ENCODE measurements at places on chromosomes 5 and 9.
A peak's percentile ranks its signal among the peaks of the same experiment; 100 is the strongest.

DNA sequence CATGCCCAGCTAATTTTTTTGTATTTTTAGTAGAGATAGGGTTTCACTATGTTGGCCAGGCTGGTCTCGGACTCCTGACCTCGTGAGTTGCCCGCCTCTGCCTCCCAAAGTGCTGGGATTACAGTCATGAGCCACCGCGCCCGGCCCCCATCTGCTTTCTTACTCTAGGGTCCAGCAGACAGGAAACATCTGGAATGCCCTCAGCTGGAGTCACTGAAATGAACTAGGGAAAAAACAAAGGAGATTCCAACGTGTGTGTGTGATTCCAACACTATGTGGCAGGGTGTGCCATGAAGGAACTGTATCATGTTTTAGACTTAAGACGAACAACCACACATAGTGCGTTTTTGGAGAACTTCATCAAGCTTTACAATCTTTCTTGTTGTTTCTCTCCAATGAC, 540.1 kb upstream of the DAP start:
- DNase-seq = no peak

DNA sequence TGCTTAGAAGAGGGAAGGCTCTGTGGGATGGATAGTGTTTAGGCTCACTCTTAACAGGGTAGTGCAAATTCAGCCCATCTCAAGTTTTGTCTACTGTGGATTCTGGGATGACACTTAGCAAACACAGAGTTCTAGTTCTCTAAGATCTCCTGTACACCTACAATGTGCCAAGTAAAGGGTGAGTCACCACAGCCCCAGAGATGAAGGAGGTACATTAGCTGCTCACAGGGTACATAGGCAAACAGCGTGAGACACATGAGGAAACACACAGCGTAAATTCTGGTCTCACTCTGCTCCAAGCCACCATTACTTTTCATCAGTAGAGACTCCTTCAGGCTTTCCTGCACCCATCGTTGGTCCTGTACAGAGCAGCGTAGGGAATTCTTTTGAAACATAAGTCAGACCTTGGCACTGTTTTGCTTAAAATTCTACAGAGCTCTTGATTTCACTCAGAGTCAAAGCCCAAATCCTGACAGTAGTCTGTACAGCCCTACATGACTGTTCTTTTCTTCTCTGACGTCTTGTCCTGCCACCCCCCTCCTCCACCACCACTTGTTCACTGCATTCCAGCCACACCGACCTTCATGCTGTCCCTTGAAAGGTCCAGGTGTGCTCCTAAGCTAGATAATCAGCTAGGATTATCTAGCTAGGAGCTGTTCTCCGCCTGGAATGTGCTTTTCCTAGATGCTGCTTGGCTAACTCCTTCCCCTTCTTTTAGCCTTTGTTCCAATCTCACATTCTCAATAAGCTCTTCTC, 8.7 kb downstream of the ASTN2 start:
- no peak for DNase-seq

DNA sequence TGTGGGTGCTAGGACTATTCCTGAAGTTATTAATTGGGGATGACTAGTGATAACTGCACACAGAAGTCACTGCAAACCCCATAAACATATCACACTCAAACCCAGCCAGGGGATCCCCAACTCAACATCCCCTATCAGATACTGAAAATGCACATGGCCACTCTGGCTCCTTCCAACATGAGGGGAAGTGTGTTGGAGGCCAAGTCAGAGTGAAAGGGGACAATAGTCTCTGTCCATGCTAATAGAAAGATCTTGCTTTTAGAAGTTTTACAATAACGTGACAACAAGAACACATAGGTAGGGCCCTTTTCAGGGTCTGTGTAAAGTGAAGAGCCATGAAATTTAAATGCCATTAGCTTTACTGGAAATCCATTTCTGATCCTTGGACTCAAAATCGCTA, 98.8 kb upstream of the SEMA6A start:
- no peak for DNase-seq

- no peak for DNase-seq
Measured at GRCh38 chr5:44265713-44266112, 123.5 kb downstream of the FGF10 start.

- DNase-seq = no peak
Measured at GRCh38 chr5:115530426-115530825, 14.1 kb downstream of the FEM1C start.

- no peak for DNase-seq
Measured at GRCh38 chr9:109387206-109387605, 66.3 kb upstream of the EPB41L4B start.

- DNase-seq = no peak
Measured at GRCh38 chr9:78030296-78030552, 1.4 kb downstream of the GNAQ start.

- DNase-seq = no peak
Measured at GRCh38 chr5:147927901-147928300, 21.6 kb upstream of the C5orf46 start.

- no peak for DNase-seq
Measured at GRCh38 chr5:33887268-33887667, 4.5 kb downstream of the ADAMTS12 start.

GRCh38 chr5:96065685-96066385, 104.2 kb upstream of the ELL2 start:
- DNase-seq = no peak

DNA sequence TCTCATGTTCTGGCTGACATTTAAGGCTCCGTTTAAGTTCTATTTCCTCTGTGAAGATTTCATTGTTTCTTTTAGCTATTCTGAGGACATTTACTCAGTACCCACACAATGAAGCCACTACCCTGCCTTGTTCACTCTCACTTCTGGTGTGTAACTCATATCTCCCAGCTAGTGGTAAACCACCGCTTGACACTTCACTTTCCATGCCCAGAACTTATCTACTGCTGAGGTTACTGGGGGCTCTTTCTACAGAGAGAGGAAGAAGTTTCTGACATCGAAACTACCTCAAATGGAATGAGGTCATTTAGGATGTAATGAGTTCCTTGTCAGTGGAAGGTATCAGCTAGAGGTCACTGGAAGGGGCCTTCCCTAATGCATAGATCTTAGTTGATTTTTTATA, 501.5 kb downstream of the DMAC1 start:
- DNase-seq = no peak

DNA sequence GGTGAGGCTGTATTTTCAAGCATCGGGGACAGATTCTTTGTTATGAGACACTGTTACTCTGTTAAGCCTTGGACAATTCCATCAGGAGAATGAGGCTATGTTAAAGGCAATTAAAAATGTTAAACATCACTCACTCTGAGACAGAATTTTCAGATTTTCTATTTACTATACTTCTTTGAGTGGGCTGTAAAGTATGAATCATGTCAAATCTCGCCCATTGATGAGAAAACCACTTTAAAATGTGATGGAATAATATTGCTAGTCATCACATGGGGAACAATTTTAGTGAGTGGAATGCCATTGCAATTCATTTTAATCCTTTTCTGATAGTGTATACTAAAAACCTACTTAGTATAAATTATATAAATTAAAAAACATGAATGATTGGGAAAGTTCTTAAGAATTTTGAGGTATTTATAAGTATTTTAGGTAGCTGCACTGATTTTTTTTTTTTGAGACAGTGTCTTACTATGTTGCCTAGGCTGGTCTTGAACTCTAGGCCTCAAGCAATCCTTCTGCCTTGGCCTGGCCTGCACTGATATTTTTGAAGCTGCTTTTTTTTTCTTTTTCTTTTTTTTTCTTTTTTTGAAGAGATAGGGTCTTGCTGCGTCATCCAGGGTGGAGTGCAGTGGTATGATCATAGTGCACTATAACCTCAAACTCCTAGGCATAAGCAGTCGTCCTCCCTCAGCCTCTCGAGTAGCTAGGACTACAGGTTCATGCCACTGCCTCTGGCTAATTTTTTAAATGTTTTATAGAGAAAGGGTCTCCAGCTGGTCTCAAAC, 73.2 kb downstream of the KIAA1958 start:
- DNase-seq = no peak

DNA sequence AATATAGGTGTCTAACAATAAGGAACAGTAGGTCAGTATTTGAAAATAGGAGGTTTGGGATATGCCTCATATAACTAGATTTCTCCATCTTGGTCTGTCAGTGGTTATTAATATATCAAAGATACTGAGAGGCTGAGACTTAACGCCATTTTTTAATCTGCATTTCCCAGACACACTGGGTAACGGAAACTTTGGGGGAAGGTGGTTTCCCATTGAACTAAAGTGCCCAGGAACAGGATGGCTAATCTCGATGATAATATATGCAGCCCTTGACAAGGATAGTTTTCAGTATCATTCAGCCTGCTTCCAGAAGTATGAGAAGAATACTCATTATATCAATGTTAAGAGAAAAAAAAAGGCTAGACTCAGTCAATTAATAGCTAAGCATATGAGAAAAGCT, 30.7 kb downstream of the EFNA5 start:
- no peak for DNase-seq

- no peak for DNase-seq
Measured at GRCh38 chr5:4984461-4984860, 155.7 kb upstream of the ADAMTS16 start.

- no peak for DNase-seq
Measured at GRCh38 chr5:168302785-168303184, 11.3 kb downstream of the WWC1 start.

DNA sequence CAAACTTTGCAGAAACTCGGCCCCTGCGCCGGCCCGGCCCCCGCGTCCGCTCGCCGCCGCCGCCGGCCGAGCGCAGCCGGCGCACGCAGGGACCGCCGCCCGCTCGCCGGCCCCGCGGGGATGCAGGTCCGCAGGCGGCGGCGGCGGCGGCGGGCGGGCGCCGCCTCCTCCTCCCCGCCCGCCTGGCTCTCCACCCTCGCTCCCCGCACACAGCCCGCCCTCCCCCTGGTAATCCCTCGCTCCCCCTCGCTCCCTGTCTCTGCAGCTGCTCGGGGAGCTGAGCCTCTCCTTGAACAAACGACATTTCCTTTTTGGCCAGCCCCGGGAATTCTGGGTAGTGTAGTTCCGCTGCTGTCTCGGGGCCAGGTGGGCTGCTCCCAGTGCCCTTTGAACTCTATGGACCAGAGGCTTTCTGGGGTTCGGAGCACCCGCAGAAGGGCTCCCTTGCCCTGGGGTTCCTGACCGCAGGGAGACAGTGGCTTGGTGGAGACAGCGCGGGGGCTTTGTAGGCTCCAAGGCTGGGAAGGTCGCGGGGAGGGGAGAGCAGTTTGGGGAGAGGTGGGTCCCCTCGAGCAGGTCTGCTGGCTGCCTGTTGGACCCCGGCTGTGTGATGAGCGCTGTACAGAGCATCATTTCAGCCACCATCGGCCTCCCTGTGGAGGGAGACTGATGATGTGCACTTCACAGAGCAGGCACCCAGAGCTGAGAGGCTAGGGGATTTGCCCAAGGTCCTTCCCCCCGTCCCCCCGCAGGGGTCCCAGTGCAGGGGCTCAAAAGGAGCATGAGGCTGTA, 1.8 kb upstream of the FAM78A start:
- DNase-seq = peak; percentile 81

- peak; percentile 52 for DNase-seq
Measured at GRCh38 chr5:30343707-30344106, 849.8 kb upstream of the CDH6 start.

GRCh38 chr5:116453988-116454411, 120.6 kb downstream of the SEMA6A start:
- no peak for DNase-seq

GRCh38 chr9:20441711-20442423, 180.4 kb downstream of the MLLT3 start:
- DNase-seq = no peak

DNA sequence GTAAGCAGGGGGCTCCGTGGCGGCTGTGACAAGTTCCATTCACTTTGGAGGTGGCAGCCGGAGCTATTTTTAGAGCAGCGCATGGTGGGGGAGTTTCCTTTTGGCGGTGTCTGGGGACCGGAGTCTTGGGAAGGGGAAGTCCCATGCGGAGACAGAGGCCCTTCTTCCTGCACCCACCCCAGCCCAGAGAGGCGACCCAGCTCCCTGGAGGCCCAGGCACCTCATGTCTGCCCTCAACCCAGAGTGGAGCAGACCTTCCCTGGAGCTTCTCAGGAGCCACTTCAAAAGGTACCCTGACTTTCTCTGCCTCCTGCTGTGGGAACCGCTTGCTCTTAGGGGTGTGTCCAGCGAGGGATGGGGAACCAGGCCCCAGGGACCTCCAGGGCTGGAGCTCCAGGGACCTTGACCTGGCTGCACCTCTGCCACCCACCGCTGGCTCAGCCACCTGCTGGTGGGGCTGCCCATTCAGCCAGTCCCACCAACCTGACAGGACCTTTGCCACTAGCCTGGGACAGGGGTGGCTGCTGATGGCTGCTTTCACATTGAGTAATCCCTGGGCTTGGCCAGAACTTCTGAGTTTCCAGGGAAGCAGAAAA, 34.1 kb downstream of the NEK6 start:
- DNase-seq = no peak

DNA sequence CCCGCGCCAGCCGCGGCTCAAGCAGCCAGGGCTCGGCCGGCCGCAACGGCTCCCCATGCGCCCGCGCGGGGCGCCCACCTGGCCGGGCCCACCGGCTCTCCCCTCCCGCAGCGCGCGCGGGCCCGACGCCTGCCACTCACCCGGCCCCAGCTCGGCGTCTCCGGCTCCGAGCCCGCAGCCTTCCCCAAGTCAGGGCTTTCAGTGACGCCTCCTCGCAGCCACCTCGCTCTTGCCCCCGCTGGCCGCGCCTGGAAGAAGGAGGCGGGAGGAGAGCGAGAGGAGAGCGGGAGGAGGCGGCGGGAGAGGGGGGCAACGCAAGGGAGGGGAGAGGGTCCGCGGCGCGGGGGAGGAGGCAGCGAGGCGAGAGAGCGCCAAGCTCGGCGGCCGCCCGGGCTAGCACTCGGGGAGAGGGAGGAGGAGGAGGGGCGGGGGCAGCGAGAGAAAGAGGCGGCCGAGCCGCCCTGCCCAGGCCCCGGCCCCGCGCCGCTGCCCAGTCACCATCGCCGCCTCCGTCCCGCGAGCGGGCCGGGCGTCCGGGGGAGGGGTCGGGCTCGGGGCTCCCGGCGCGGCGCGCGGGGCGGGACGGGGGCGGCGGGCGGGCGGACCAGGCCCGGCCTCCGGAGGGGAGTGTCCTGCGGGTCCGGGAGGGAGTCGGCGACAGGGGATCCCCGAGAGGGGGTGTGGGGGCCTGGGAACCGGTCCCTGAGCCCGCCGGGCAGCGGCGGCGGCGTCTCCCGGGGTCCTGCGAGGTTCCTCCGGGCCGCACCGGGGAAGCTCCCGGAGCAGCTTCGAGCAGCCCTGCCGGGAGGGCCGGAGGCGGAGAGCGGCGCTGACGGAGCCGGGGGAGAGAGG, at the start of gene LHFPL2:
TSS of gene LHFPL2 (minus strand) at position 414 of the 852 bp plus-strand sequence. CDS start 138,559 bp downstream, outside the sequence.
- DNase-seq = peak; percentile 46

DNA sequence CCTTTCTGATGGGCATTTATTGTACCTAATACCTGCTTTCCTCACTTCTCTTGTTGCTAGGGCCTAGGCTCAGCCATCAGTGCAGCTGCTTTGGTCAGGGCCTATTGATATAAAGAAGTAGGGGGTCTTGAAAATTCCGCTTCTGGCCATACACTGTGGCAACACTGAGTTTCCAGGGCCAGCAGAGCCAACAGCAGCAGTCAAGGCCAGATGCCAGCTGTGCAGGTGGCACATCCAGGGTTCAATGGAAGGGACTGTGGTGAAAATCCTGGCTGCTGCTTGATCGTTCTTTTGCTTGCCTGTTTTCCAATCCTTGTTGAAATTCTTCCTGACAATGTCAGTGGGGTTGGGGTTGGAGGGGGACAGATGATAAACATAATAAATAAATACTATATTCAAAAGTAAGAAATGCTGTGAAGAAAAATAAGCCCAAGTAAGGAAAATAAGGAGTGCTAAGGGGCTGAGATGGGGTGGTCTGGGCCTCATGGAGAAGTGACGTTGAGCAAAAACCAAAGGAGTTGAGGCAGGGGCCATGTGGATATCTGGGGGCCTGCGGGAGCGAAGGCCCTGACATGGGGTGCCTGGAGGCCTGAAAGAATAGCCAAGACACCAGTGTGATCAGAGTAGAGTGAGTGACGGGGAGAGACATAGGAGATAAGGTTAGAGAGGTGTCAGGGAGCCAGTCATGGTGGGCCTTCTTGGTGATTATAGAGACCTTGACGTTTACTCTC, 91.0 kb upstream of the ALDH1B1 start:
- no peak for DNase-seq

Data from NCI-H774 (cell line).